ENCODE measurements at places on chromosomes 12 and 14.

DNA sequence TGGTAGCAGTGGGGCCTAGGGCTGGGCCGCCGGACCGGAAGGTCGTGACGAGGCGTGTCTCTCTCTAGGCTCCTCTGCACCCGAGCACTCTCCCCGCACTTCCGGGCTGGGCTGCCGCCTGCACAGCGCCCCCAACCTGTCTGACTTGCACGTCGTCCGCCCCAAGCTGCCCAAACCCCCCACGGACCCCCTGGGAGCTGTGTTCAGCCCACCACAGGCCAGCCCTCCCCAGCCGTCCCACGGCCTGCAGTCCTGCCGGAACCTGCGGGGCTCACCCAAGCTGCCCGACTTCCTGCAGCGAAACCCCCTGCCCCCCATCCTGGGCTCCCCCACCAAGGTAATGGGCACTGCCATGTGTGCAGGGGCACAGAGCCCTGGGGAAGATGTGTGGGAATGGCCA, 13.3 kb upstream of the PUS1 start:
- DNase-seq = no peak

- DNase-seq = no peak
Measured at GRCh38 chr12:9387450-9387849, 179.3 kb upstream of the PZP start.

DNA sequence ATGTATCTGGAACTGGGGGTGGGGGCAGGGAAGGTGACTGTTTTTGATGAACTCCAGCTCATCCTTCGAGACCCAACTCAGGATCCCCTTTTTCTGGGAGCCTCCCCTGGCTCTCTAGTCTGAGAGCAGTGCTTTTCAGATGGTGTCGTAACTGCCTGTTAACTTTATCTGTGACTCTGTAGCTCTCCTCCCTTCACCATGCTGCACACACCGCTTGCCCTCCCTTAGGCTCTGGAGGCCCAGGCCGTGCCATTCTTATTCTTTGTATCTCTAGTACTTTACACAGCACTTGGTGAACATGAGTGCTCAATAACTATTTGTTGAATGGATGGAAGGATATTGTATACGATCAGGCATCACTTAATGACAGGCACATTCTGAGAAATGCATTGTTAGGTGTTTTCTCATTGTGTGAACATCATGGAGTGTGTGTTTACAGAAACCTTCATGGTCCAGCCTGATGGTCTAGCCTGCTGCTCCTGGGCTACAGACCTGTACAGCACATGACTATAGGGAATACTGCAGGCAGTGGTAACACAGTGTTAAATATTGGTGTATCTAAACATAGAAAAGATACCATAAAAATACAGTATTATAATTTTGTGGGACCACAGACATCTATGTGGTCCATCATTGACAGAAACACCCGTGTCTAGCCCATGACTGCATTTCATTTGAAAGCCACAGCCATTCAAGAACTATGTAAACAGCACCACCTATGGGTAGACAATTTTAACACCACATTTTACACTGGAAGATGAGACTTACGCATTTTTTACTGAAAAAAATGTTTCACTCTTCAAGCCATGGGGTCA, 91.8 kb downstream of the EML1 start:
- no peak for DNase-seq

DNA sequence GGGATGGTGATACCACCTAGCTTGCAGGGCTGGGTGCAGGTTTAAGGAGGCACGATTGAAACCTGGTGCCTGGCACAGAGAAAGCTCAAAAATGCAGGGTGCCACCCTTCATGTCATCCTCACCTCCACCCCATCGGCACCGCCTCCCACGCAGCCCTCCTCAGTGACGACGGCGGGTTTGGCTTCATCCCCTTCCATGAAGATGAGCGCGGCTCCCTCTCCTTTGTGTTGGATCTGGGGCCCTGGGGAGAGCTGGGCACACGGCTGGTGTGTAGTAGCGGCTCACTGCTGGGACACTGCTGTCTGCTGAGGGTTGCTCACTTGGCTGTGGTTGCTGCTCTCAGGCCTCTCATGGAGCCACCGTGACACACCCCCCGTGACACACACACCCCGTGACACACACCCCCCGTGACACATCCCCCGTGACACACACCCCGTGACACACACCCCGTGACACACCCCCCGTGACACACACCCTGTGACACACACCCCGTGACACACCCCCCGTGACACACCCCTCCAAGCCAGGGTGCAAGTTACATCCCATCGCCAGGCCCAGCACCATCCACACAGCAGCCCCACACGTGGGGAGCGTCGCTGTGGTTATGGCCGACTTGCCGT, 42.9 kb upstream of the FZD10 start:
- no peak for DNase-seq

DNA sequence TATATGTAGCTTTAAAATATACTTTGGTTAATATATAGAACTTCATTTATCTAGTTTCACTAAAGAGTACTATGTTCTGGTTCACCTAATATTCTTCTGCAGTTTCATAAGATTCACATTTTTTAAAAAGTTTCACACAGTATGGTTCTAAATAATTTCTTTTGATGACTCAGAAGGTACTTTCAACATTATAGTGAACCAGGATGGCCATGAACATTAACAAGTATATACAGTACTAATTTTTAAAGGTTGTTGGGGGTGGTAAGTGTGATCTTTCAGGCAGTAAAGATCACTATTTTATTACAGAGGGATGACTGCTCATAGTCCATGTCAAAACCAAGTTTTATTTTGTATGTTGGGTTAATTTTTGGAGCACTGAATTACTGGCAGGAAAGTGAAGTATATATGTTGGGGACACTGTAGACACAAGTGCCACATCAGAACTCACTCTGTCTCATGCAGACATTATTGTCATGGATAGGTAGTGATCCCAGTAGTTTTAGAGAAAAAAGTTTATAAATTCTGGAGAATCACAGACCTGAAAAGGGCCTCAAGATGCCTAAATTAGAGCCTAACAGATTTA, 60.0 kb downstream of the DCAF5 start:
- DNase-seq = no peak

GRCh38 chr12:53254816-53255545, 13.1 kb upstream of the ESPL1 start:
- DNase-seq = no peak

DNA sequence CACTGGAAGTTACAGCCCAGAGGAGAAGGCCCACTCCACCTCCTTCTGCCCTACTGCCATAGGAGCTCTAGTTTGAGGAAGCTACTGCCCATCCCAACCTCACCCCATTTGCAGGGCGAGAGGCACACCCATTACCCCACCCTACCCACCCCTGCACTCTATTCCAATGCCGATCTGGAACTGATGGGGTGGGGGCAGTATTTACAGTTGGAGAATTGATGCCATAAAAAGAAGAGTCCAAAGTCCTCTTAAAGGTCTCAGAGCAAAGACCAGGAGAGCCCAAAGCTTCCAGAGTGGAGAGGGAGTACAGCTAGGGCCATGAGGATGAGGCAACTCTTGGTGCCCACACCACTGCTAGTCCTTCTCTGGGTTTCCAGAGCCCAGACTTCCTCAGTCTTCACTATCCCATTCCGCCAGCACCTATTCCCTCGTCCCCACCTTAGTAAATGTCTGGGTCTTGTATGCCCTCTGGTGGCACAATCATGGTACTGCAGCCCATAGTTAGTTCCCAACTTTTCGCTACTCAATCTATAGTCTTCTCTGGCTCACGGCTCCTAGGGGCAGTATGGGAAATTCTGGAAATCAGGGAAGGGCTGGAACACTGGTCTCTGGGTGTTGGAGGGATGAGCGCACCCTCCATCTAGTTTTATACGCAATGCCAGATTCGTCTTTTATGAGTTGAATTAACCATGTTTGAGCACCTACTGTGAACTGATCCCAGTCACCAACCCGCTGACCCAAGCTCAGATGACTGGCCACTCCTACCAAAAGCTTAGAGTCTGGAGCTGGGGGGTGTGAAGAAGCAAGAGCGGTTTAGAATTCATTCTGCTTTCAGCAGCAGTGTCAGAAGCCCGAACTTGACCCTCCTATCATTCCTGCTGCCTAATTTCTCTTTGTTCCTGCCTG, 6.9 kb upstream of the ADCY6 start:
- DNase-seq = peak; percentile 31

GRCh38 chr12:46933947-46934346, 108.2 kb upstream of the SLC38A4 start:
- no peak for DNase-seq

- no peak for DNase-seq
Measured at GRCh38 chr14:68684466-68685418, 108.1 kb downstream of the ZFP36L1 start.

DNA sequence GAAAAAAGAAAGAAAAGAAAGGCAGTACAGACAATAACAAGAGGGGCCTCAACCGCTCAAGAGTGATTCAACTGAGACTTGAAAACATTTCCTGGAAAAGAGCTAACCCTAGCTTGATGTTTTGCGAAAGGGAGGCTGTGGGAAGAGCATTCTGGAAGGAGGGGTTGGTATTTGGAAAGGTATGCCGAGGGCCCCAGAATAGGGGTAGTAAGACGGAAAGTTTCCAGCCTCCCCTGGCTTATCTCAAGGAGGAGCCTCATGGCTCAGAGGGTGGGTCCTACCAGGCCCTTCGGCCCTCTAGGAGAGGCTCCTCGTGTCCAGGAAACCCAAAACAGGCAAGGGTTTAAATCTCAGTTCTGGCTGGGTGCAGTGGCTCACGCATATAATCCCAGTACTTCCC, 8.4 kb downstream of the RNU4-2 start:
- no peak for DNase-seq

GRCh38 chr14:76153919-76154318, 2.2 kb downstream of the GPATCH2L start:
- no peak for DNase-seq

GRCh38 chr14:44418856-44419255, 88.2 kb downstream of the FSCB start:
- DNase-seq = no peak

DNA sequence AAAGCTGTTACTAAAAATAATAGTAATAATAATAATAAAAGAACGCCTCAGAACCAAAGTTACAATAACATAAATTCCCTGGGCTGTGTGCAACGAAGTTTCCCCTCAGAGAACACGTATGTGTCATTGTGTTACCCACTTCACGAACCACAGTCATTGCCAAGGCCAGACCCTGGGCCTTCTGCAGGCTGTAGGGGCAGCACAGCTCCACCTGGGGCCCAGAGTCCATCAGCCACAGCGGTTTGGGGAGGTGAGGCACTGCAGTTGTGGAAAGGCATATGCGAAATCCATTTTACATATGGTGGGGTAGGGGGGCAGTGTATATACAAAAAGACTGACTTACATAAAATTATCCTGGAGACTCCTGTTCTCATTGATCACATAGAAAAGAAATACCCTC, 56.1 kb downstream of the ESR2 start:
- DNase-seq = no peak

DNA sequence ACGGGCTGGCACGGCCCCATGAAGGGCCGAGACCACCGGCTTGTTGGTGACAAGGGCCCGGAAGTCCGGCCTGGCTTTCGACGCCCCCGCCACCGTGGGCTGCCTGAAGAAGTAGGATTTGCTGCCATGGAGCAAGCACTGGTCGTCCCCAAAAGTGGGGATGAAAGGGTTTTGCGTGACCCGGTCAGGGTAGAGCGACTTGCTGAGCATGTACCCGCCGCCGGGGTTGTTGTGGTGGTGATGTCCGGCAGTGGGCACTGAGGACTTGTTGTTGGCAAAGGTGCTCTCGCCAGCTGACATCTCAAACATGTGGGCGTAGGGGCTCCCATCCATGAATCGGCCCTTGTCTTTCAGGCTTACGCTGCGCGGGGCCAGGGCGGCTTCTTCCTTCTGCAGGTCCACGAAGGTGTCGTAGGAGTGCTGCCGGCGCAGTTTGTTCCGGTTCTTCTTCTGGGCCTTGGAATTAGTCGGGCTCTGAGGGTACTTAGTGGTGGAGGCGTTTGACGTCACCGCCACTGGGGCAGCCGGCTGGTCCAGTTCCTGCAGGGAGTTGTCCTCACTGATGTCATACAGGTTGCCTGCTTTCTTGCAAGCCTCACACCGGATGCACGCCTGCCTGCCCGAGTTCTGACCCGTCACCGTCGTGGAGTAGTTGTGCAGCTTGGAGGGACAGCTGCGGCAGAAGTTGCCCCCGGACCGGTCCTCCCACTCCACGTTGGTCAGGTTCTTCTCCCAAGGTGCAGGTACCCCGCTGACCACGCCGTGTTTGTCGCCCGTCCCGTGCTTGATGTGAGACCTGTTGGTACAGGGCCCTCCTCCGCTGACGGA, 366.6 kb downstream of the EMP1 start:
- no peak for DNase-seq

- DNase-seq = no peak
Measured at GRCh38 chr14:90522571-90523191, 125.9 kb downstream of the CALM1 start.

DNA sequence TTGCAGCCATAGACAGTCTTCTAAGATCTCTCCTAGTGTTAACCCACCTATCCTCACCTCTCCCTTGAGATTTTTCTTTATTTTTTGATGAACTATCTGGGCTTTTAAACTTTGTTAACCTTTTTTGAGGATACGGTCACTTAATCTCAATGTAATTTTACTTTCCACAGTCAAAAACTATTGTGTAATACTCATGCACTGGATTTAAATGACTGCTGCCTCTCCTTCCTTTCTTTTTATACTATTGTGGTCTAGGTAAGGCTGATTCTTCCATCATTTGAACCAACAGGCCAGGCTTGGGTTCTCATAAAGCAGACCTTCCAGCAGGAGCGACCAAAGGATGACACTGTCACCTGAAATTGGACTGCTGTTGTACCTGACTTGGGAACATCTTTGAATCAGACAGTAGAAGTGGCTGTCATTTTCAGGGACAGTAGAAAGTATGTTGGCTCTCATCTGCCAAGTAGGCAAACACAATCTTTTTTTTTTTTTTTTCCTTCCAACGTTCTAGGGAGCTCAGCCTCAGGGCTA, 689 bp upstream of the PDE3A start:
- DNase-seq = no peak

DNA sequence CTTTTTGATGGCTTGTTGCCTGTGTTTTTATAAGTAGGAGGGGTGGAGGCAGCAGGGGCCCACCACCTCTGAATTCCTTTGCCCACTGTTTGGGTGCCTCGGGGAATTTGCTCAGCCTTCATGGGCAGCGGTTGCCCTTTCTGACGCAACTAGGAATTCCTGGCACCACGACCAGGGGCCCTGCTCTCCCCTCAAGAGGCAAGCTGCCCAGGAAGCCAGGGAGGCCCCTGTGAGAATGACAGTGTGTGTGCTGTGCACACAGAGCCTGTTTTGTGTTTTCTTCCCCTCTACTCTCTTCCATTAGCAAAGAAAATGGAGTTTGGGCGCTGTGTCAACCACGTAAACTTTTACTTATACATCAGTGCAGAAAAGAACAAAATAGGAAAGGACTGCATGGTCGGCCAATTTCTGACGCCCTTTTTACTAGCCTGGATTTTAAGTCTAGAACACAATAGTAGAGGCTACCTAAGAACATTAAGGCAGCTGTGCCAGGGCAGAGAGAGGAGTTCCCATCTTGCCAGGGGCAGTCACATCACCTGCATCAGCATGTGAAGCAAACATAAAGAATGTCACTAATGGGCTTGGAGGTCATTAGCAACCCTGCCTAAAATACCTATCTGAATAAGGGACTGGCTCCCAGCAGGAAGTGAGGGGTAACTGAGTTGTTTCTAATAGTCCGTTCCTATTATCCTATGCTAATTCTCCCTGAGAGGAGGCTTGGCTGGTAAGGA, 17.9 kb upstream of the PTGR2 start:
- no peak for DNase-seq
